Thyroid gland (tissue), 4 donors: ENCODE measurements at places on chromosomes 6 and 20. TPM values are rescaled to one million over a fixed set of nuclear protein-coding genes. Genes with fewer than 3 reads are reported as not detected.

- H3K27me3 ChIP-seq: no peaks in the 10 kb centered on the region
- DNase-seq: peak; percentile 54
- peak within 1 kb of the TSS; percentile 61 for H3K4me3 ChIP-seq
- H3K4me1 ChIP-seq: no peaks in the 10 kb centered on the region
- no peak within 1 kb of the TSS for H3K27ac ChIP-seq
- no peaks in the 10 kb centered on the region for H3K36me3 ChIP-seq
Observed at GRCh38 chr6:132400883-132401617, at the start of gene MOXD1. Gene MOXD1, minus strand, starts transcription at chr6:132401475. Its CDS starts 49 bp downstream, at chr6:132401426.

DNA sequence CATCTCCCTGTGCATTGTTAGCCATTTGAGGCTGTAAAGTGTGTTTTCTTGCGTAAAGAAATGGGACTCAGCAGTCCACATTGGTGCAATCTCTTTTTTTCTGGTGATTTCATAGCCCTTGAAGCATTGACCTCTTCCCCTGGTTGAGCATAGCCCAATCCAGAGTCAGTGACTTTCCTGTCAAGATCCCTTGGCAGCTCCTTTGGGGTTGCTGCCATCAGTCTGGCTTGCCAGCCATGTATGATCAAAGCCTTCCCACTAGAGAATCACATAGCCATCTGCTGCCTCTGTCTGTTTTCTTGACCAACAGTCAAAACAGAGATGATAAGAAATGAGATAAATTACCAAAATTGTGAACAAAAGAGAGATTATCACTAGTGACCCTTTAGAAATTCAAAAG is 19.6 kb downstream of the HLA-A start:
- H3K4me3 ChIP-seq: no peak overlapping the region
- peaks cover 25% of the 10 kb centered on the region for H3K4me1 ChIP-seq
- no peaks in the 10 kb centered on the region for H3K36me3 ChIP-seq

- no peak for DNase-seq
- no peak overlapping the region for H3K27ac ChIP-seq
- no peaks in the 10 kb centered on the region for H3K36me3 ChIP-seq
Observed at GRCh38 chr6:28478518-28478917, 35.2 kb upstream of the ZSCAN23 start.

DNA sequence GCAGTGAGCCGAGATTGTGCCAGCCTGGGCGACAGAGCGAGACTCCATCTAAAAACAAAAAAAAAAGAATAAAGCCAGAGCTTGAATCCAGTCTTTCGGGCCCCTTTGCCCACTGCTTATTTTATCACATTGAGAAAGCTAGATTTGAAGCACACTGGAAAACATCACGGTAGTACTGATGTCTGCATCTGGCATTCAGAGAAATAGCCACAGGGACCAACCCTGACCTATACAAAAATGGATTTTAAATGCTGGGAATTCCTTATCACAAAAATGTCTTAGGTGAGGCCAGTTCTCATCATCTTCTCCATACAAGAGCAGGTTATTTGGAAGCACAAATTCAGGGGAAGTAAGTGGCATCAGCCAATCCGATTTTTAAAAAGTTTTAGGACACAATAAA is 49.5 kb downstream of the SLC35D3 start:
- no peak for DNase-seq
- no peaks in the 10 kb centered on the region for H3K27me3 ChIP-seq
- H3K36me3 ChIP-seq: no peaks in the 10 kb centered on the region
- H3K27ac ChIP-seq: no peak overlapping the region
- no peaks in the 10 kb centered on the region for H3K4me1 ChIP-seq

ACTR5 gene
- total RNA-seq: 9.9 TPM
